Kidney capillary endothelial cell (primary cell): ENCODE measurements at places on chromosomes 5 and 9.

- no peak for DNase-seq
Observed at GRCh38 chr5:57676222-57677098, 193.8 kb upstream of the ACTBL2 start.

DNA sequence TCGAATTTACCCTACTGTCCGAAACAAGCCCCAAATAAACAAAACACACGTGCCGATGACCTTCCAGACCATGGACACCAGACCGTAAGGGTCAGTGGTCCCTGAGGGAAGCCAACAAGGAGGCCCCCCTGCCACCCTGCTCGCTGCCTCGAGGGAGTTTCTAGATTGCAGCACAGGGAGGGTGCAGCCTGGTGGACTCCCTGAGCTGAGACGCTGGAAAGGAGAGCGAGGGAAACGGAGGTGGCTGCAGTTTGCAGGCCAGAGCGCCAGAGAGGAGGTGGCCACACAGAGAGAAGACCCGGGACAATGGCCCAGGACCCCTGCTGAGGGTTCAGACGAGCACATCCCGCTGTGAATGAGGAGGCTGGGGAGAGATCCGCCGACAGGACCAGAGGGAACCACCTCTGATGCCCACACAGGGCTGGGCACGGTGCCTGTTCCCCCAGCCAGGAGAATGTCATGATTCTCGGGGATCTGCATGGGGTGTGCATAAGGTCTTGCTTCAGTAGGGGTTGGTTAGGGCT is 48.9 kb downstream of the SLC6A3 start:
- DNase-seq, result no peak

GRCh38 chr9:99035313-99035712 is 69.6 kb upstream of the TGFBR1 start:
- DNase-seq, result no peak

DNA sequence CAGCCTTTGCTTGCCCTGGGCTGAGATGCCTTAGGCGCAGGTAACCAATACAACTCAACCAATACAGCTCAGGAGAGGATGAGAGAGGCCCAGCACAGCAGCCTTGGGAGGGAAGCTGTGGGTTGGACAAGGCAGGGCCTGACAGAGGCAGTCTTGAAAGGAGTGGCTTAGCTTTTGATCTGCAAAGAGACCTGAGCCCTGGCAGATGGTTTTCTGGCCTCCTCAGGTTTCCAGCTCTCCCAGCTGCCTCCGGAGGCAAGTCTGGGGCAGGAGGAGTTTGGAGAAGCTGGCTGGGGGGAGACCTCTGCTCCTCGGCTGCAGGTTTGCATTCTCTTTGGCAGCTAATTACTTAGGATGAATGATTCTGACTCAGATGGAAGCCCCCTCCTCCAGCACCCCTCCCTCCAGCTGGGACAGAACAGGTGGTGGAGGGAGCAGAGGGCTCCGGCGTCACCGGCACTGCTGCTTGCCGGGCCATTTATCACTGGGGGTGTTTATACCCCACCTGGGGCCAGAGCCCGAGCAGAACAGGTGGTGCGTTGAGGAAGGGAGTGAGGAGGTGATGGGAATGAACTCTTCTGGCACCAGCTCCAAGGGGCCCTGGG is 50.8 kb downstream of the TSPAN17 start:
- DNase-seq, result no peak

DNA sequence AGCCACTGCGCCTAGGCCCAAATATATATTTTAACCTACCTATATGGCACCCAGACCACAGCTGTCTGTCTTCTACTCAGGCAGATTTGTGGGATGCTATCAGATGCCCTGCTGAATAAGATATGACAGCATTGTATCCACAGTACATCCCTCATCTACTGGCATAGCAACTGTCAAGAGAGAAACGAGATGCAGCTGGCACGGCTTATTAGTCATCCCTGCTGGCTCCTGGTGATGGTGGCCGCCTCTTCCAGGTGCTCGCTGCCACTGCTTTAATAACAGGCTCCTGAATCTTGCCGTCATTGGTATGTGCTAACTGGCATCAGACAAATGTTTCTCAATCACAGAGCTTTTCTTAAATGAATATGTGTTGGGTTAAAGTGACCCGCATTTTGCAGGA is 34.0 kb downstream of the B4GALT1 start:
- no peak for DNase-seq

DNA sequence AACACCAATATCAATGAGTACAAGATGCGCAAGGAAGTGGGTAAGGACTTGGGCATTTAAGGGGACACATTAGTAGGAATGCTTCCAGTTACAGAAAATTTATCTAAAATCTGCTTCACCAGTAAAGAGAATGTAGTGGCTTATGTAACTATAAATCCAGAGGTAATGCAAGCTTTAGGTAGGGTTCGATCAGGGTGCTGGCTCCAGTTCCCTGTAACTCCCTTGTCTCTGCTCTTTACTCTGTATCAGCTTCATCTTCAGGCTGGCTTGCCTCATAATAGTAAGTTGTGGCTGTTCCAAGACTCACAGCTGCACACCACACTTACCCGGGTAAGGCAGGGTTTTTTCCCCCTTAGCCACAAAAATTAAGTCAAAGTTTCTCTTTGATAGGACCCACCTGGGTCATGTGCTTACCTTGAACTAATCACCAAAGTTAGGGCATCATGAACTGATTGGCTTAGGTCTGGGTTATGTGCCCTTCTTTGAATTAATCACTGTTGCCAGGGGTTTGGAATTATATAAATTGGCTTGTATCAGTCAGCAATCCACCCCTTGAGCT is 35.5 kb downstream of the ARHGEF37 start:
- no peak for DNase-seq

DNA sequence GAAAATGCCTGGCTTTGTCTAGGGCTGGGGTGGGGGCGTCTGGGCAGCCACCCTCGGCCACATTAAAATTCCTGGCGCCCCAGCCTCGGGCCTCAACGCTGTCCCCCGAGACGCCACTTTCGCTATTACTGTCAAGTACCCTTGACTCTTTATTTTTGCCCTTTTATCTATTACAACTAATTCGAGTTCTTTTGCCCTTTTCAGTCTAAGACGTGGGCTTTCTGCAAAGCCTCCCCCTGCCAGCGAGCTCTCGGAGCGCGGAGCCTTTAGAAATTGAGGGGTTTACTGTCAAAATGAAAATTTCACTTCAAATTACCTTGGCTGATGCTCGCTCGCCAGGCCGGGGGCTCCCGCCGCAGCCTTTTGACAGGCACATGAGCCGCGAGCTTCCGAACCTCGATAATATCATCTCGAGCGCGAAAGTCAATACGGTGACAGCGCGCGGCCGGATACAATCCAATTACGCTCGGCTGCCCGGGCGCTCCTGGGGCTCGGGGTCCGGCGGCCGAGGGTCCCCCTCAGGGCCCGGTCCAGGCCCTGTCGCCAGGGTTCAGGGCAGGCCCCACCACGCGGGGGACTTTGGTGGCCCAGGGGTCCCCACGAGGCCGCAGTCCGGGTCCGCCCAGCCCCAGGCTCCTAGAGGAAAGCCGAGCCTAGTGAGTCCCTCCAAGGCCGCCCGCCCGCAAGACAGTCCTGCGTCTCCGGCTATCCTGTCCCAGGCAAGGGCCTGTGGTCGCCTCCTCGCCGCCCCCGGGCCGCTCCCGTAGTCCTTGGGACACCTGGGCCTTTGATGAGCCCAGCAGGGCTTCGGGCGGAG is 6.7 kb downstream of the IRX4 start:
- no peak for DNase-seq
